Endothelial cell (in vitro differentiated cells): ENCODE measurements at places on chromosomes 2 and 18.
A peak's percentile ranks its signal among the peaks of the same experiment; 100 is the strongest.

DNA sequence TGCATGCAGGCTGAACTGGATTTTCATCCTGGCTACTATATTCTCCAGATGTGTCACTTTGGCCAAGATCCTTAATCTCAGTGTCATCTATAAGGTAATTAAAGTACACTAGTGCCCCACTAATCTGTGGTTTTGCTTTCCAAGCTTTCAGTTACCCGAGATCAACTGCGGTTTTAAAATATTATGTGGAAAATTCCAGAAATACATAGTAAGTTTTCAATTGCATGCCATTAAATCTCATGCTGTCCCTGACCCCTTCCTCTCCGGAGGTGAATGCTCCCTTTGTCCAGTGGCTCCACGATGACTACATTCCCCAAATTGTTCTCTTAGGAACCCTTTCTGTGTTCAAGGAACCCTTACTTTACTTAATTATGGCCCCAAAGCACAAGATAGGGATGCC, 5.3 kb upstream of the TYMS start:
- DNase-seq = no peak

- no peak for DNase-seq
Observed at GRCh38 chr2:208062961-208063360, 37.6 kb upstream of the PLEKHM3 start.

DNA sequence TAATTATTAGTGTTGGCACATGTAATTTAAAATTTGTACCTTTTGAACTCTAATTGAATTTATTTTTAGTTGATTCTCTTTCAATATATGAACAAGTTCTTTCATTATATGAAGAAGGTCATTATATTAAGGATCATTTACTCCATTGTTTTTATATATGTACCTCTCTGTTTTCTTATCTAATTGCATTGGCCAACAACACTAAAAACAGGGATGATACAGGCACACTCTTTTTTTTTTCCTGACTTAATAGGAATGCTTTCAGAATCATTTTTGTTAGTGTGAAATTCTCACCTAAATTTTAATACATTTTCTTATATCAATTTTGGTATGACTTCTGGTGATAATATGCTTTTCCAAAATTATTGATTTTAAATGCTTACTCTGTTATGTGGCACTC, 75.0 kb upstream of the SCN1A start:
- DNase-seq = no peak

GRCh38 chr2:73252238-73253027, 18.3 kb downstream of the CCT7 start:
- no peak for DNase-seq

GRCh38 chr18:75211953-75212750, 1.6 kb downstream of the TSHZ1 start:
- peak; percentile 49 for DNase-seq

GRCh38 chr2:164871404-164871803, 29.8 kb upstream of the COBLL1 start:
- no peak for DNase-seq

DNA sequence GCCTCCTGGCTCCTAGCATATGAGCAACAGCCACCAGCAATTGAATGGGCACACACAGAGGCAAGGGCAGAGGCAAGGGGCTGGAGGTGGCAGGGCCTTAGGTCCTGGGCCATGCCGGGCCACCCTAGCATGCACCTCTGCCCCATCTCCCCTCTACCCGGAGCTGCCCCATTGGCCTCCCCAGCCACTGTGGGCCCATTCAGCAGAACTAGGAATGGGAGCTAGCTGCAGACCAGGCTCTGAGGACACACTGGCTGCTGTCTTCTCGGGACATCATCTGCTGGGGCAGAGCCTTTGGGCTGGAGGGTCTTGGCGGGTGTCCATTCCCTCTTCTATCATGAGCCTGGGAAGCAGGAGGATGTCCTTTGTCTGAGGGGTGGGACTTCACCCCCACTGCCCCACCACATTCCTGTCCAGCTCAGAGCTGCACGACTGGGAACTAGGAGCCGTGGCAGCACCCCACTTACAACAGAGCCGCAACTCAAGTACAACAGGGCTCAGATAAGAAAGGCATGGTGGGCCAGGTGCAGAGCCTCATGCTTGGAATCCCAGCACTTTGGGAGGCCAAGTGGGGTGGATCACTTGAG, 800 bp downstream of the VIL1 start:
- DNase-seq = no peak

DNA sequence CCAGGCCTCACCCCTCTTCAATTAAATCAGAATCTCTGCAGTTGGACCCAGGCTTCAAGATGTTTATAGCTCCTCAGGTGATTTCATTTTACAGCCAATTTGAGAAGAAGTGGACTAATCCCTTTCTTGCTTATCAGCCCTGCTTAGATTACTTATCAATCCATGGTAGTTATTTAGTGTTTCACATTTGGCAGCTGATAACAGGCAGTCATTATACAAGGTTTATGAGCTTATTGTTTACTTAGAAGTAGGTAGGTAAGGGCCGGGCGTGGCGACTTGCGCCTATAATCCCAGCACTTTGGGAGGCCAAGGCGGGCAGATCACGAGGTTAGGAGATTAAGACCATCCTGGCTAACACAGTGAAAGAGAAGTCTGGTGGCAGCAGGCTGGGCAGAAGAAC, 237.5 kb downstream of the CTNNA2 start:
- DNase-seq = no peak

GRCh38 chr2:8408560-8409460, 273.0 kb upstream of the ID2 start:
- DNase-seq = no peak

GRCh38 chr2:120910164-120910563, 174.5 kb downstream of the GLI2 start:
- no peak for DNase-seq

GRCh38 chr2:154762638-154763037, 64.1 kb downstream of the KCNJ3 start:
- DNase-seq = no peak

- DNase-seq = no peak
Observed at GRCh38 chr2:35591886-35592285, 763.7 kb upstream of the CRIM1 start.

DNA sequence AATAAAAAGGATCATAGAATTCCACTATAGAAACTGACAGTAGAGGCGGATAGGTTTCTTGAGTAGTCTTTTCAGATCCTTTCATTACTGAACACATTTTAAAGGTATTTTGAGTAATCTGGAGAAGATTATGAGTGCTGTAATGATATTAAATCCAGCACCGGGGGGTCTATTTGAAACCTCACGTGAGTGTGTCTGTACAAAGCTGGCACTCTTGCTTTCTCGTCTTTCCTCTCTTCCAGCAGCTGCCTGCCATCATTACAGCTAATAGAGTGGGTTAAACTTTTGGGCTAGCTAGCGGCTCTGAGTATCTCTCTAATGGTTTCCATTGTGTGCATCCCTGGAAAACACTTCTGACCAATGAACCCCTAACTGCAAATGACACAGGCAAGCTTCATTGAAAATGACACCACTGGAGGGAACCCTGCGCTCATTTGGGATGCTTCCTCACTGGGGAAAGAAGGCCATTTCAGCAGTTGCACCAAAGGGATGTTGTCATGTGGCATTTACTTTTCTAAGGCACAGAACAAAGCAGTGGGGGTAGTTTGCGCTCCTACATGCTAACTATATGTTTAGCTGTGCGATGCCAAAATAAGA, 101.0 kb downstream of the HRH4 start:
- DNase-seq = no peak

DNA sequence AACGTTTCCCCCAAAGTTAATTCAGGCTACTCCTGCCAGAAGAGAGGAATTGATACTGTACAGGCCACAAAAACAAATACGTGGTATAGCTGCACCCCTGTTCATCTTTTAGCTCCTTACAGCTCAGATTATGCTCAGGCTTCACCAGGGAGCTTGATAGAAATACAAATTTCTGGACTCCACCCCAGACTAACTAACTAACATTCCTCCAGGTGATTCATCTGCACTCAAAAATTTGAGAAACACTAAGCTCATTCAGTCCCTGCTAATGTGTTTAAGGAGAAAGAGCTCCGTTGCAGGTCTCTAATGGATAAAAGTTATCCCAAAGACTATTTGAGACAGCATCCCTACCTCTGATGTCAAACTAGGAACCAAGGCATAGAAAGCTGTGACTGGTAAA, 36.8 kb upstream of the UNC80 start:
- no peak for DNase-seq

GRCh38 chr2:27408601-27409320, 630 bp downstream of the PPM1G start:
- peak; percentile 33 for DNase-seq

DNA sequence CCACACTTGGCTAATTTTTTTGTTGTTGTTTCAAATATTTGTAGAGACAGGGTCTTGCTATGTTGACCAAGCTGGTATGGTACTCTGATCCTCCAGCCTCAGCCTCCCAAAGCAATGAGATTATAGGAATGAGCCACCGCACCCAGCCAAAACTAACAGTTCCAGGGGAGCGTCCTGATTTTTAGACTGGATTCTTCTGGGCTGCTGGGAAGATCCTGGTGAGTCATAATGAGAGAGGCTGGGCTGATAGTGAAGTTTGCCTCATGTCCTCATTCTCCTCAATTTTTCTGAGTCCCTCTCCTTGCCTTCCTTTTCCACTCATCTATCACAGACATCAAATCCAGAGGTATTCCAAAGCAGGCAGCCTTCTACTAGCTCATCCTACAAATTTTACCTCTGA, 81.3 kb downstream of the VSNL1 start:
- no peak for DNase-seq

- no peak for DNase-seq
Observed at GRCh38 chr2:14143435-14143834, 489.1 kb upstream of the LRATD1 start.

DNA sequence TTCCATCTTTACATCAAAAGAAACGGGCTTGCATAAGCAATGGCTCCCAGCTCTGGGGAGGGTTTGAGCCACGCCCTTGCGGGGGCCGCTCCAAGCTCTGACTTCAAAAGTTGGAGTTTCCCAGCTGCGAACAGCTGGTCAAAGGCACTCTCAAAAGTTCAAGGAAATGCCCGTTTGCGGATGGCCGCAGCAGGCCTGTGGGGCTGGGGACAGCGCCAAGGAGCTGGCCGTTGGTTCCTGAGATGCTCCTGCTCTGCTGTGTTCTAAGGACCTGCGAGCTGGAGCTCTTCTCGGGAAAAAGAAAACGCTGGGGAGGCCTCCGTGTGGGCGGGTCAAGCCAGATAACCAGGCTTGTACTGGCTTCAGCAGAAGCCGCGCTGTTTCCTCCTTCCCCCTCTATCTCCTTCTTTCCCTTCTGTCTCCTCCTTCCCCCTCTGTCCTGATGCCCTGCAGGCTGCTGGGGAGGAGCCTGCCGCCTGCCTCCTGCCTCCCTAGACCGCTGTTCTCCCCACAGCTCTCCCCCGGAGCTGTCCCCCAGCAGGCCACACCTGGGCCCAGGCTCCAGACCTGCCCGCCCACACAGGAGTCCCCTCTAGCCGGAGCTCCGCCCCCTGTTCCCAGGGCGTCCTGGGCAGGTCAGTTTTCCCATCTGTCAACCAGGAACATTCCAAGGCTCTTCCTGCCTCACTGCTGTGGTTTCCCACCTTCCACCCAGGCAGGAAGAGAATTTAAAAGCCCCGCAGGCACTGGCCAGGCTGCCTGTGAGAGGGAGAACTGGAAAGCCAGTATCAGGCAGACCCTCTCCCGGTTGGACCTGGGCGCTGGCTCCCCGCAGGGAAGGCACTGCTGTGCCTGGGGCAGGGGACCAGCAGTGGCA, 14.1 kb downstream of the KLF11 start:
- peak; percentile 61 for DNase-seq

DNA sequence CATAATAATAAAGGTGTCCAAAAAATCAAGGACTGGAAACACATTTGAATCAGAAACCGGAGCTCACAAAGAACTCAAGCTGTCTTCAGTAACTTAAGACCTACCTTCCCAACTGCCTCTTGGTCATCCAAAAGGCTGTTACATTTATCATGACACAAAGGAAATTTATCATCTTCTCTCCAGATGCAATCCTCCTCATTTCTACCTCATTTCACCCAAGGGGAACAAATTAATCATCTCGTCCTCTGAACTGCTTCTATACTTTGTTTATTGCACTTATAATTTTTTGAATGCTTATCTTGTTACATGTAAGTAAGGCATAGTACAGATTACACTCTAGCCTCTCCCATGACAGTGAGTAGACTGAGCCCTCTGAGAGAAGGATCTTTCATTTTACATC, 105.1 kb upstream of the RGPD4 start:
- no peak for DNase-seq

DNA sequence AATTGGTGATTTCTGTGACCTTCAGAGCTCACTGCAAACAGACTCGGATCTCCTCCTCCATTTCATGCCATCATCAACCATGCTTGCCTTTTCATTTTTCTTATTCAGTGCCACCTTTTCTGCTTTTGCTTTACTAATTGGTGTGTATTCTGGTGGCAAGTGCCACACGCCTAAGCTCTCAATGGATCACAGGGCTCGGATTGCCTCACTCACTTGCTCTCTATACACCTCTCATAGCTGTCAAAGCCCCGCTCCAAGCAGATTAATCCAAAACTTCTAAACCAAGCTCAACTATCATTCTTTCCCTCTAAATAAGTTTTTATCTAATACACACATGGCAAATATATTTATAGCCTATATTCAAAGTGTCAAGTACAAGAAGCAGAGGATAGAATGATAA, 86.4 kb downstream of the PLEKHM3 start:
- no peak for DNase-seq

- DNase-seq = no peak
Observed at GRCh38 chr2:17522303-17522702, 4.1 kb upstream of the RAD51AP2 start.

DNA sequence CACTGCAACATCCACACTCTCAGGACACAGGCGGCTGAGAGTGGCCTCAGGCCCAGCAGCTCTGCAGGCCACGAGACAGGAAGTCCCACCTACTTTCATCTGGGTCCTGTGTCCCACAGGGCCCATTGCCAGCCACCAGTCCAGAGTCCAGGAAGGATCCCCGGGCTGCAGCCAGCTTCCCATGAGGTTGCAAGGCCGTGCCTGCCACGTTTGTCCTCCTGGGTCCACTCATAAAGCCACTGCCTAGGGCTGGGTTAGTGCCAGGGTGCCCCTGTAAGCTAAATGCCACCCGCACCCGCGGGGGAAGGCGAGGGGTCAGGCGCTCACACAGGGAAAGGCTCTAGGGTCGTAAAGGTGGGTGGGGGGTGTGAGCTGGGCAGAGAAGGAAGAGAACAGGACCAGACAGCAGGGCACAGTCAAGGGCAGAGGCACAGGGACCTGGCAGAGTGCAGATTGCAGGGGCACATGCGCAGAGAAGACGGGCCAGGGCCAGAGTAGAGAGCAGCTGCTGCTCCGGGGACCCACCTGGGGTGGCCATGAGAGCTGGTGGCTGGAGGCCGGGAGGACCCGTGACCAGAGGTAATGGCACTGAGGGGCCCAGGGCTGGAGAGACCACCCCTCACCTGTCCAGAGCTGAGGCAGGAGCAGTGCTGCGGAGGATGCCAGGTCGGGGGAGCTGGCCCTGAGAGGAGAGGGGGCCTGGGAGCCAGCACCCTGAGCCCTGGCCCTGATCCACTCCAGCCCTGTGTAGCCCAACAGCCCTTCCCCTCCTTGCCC, 8.0 kb downstream of the AGXT start:
- DNase-seq = no peak

- DNase-seq = no peak
Observed at GRCh38 chr2:157245144-157245840, 12.2 kb upstream of the GALNT5 start.

GRCh38 chr18:54973046-54973445, 13.8 kb upstream of the CCDC68 start:
- no peak for DNase-seq
